ENCODE measurements at places on chromosomes 6 and 20. TPM values are rescaled to one million over a fixed set of nuclear protein-coding genes. Genes with fewer than 3 reads are reported as not detected.

- peak; percentile 77 for DNase-seq
- peaks cover 6% of the 10 kb centered on the region for H3K4me1 ChIP-seq
- H3K27me3 ChIP-seq: peaks cover 7% of the 10 kb centered on the region
- peak overlapping the region; percentile 74 for H3K27ac ChIP-seq
These were observed 5.2 kb downstream of the OCSTAMP start for GRCh38 chr20:46545077-46545826.

Gene GABRR1
- total RNA-seq: not detected

GRCh38 chr6:1335367-1336037 is 23.6 kb downstream of the FOXQ1 start:
- peaks cover 52% of the 10 kb centered on the region for H3K27me3 ChIP-seq
- no peaks in the 10 kb centered on the region for H3K36me3 ChIP-seq
- H3K4me3 ChIP-seq: no peak overlapping the region

Gene RPN2
- 128 TPM for total RNA-seq

GRCh38 chr6:40280231-40280630 is 306.9 kb downstream of the LRFN2 start:
- DNase-seq: no peak
- H3K4me3 ChIP-seq: no peak overlapping the region
- no peaks in the 10 kb centered on the region for H3K36me3 ChIP-seq
- no peak overlapping the region for H3K27ac ChIP-seq
- no peaks in the 10 kb centered on the region for H3K4me1 ChIP-seq
- peaks cover 14% of the 10 kb centered on the region for H3K27me3 ChIP-seq

DNA sequence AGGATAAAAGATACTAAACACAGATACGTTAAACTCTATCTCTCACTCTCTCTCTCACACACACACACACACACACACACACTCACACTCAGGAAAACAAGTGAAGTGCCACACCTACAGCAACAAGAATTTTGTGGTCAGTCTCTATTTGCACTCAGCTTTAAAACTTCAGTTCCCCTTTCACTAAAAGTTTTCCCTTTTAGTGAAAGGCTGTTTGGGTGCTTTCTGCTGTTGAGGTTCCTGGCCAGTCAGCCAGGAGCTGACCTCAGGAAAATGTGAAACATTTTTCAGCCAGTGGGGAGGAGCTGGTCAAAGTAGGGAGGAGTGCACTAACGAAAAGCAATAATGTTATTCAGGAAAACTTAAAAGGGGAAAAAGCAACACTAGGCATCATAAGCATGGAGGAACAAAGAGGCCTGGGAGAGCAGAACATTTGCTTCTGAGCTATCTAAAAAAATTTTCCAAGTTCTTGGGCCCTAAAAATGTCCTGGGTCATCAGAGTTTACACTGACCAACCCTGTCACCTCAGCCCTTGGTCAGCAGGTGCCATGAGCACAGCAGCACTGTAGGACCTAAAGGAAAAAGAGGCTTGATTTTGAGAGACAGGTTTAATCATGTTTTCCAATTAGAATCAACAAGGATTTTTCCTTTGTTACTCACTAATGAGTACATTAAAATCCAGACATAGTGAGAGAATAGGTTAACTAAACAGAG is 30.7 kb upstream of the NT5E start:
- peaks cover 8% of the 10 kb centered on the region for H3K27me3 ChIP-seq
- DNase-seq: no peak
- H3K36me3 ChIP-seq: no peaks in the 10 kb centered on the region
- H3K4me1 ChIP-seq: peaks cover 19% of the 10 kb centered on the region
- H3K4me3 ChIP-seq: no peak overlapping the region

DNA sequence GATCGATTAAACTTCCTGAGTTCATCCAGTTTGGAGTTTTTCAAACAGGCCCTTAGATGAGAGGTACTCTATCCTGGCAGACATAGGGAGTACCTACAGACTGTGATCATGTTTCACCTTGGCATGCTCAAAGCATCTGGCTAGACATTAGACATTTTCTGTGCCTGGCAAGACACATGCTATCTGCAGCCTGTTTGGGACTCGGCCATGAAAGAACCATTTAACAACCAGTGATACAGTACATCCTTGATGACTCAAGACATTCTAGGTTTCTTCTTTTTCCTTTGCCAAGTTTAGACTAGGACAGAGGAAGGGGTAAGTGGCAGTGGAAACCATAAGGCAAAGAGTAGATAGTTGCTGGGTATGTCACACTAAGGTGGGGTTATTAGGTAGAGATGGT is 15.4 kb upstream of the PAQR8 start:
- no peaks in the 10 kb centered on the region for H3K27me3 ChIP-seq
- no peak overlapping the region for H3K27ac ChIP-seq
- no peak for DNase-seq
- peaks cover 27% of the 10 kb centered on the region for H3K4me1 ChIP-seq

Gene MTG2
- 28.3 TPM for total RNA-seq

Gene CCN2
- total RNA-seq: not detected

Gene CD40
- total RNA-seq: 4.2 TPM

Gene TFAP2D
- not detected for total RNA-seq

Gene LPA
- not detected for total RNA-seq

GRCh38 chr6:51660767-51661166 is 426.6 kb downstream of the PKHD1 start:
- H3K4me3 ChIP-seq: no peak overlapping the region
- no peak overlapping the region for H3K27ac ChIP-seq
- no peaks in the 10 kb centered on the region for H3K4me1 ChIP-seq
- no peaks in the 10 kb centered on the region for H3K36me3 ChIP-seq
- H3K27me3 ChIP-seq: no peaks in the 10 kb centered on the region

DNA sequence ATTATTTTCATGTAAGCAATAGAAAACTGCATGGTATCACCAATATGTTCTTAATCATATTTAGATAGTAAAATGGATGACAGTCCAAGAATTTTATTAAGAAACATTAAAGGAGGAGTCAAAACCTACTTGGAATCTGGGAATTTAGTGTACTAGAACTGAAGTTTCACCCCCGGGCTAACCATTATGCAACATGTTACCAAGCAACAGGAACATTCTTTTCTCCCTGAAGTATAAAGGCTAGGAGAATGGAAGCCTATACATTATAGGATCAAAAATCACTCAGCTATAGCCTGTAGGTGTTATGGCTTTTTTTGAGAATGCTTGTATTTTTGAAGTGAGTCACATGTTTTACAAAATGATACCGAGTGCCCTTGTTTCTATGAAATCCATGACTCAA is 538.3 kb downstream of the GRIK2 start:
- no peaks in the 10 kb centered on the region for H3K4me1 ChIP-seq
- DNase-seq: no peak
- no peak overlapping the region for H3K4me3 ChIP-seq
- no peaks in the 10 kb centered on the region for H3K27me3 ChIP-seq
- H3K36me3 ChIP-seq: no peaks in the 10 kb centered on the region
- H3K27ac ChIP-seq: no peak overlapping the region

DNA sequence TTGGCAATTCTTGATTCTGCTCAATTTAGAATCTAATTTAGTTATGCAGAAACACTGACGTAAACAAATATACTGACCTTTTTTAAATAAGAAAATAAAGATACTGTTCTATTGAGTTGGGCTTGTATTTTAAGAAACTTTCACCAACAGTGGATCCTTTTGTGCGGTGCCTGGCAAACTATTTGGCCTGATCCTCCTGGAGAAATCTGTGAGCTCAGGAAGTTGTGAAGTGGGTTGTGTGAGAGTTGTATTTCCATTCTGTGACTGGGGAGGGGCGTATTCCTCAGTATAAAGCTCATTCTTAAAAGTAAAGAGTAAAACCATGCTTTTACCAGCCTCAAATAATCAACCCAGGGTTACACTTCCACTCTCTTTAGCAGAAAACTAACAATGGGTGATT is 85.6 kb downstream of the SEL1L2 start:
- no peaks in the 10 kb centered on the region for H3K27me3 ChIP-seq
- no peak overlapping the region for H3K4me3 ChIP-seq
- no peaks in the 10 kb centered on the region for H3K4me1 ChIP-seq
- DNase-seq: no peak

Gene FERMT1
- 0.37 TPM for total RNA-seq

DNA sequence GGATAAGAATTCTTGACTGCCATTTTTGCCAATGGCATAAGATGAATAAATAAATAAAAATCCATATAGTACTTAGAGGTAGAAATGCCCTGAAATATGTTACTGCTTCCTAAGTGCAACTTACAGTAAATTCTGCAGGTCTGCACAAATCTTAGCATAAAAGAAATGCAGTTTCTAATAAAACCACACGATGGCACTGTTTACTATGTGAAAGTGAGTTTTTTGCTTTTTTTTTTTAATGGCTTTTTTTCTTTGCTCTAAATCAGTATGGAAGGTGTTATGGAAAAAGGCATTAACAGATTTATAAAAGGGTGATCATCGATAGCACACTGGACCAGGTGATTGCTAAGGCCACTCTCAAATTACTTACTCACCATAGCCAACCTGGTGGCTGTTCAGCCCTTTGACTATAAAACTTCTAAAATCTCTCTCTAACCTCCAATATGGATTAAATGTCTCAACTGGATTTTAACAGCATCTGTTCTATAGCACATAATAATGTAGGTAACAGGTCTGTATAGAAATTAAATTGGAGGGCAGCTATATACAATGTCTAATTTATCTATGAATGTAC is 45.8 kb downstream of the AHI1 start:
- H3K4me1 ChIP-seq: no peaks in the 10 kb centered on the region
- H3K36me3 ChIP-seq: no peaks in the 10 kb centered on the region
- no peak overlapping the region for H3K27ac ChIP-seq
- DNase-seq: no peak
- H3K27me3 ChIP-seq: no peaks in the 10 kb centered on the region

Gene SNX9
- total RNA-seq: 83.5 TPM

- H3K4me3 ChIP-seq: peak overlapping the region; percentile 72
- peaks cover 8% of the 10 kb centered on the region for H3K36me3 ChIP-seq
- peaks cover 17% of the 10 kb centered on the region for H3K4me1 ChIP-seq
- DNase-seq: peak; percentile 65
These were observed 602.9 kb upstream of the ARID1B start for GRCh38 chr6:156174031-156174890.

- no peak overlapping the region for H3K27ac ChIP-seq
- no peak overlapping the region for H3K4me3 ChIP-seq
- peaks cover 24% of the 10 kb centered on the region for H3K4me1 ChIP-seq
- H3K27me3 ChIP-seq: no peaks in the 10 kb centered on the region
- no peaks in the 10 kb centered on the region for H3K36me3 ChIP-seq
- peak; percentile 25 for DNase-seq
These were observed 3.5 kb upstream of the EFHC1 start for GRCh38 chr6:52416629-52417151.

- H3K4me3 ChIP-seq: no peak overlapping the region
- H3K4me1 ChIP-seq: no peaks in the 10 kb centered on the region
- no peak for DNase-seq
- no peaks in the 10 kb centered on the region for H3K27me3 ChIP-seq
These were observed 47.2 kb upstream of the SYNDIG1 start for GRCh38 chr20:24422091-24422760.

DNA sequence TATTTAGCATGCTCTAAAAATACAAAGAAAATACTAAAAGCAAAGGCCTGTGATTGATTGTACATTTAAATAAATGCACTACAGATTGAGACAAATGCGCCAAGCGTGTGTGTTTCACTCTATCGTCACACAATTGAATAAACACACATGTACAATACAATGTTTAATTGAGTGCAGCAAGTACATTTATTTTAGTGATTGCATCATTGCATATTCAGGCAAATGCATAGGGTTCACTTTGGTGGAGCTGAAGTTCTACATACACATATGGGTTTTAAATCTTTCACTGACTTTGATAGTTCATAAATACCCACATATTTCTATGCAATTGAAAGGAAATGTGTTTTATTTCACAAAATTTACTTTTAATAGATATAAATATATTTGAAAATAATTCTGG is 750.6 kb upstream of the MMS22L start:
- H3K4me1 ChIP-seq: no peaks in the 10 kb centered on the region
- H3K4me3 ChIP-seq: no peak overlapping the region
- no peaks in the 10 kb centered on the region for H3K36me3 ChIP-seq
- no peak overlapping the region for H3K27ac ChIP-seq

Gene HRH3
- total RNA-seq: not detected

Gene TCF21
- not detected for total RNA-seq

Gene HNF4A
- not detected for total RNA-seq

DNA sequence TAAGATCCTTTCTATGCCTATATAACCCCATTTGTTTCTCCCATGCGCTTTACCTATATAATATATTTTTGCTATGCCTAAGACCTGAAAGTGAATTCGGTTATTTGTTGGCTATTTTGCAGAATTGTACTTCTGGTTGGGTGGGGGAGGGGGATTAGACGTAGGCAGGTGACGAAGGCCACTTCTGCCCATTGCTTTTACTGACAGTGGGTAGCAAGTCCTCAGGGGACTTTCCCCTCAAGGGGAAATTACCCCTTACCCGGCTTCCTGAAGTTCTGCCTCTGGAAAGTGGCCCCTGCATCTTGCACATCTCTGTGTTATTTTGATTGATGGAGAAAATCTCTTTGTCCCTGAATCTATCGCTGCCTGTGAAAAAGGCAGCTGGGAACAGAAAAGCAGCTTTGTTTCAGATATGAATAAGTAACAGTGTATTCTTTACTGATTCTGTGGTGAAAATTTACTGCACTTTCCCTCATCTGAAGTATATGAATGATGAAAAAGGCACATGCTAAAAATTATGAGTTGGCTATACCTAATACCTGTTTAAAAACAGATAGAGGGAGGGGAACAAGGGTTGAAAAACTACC is 133.9 kb downstream of the UTRN start:
- no peak for DNase-seq
- H3K27me3 ChIP-seq: no peaks in the 10 kb centered on the region
- H3K4me3 ChIP-seq: no peak overlapping the region

Gene C6orf58
- total RNA-seq: not detected

DNA sequence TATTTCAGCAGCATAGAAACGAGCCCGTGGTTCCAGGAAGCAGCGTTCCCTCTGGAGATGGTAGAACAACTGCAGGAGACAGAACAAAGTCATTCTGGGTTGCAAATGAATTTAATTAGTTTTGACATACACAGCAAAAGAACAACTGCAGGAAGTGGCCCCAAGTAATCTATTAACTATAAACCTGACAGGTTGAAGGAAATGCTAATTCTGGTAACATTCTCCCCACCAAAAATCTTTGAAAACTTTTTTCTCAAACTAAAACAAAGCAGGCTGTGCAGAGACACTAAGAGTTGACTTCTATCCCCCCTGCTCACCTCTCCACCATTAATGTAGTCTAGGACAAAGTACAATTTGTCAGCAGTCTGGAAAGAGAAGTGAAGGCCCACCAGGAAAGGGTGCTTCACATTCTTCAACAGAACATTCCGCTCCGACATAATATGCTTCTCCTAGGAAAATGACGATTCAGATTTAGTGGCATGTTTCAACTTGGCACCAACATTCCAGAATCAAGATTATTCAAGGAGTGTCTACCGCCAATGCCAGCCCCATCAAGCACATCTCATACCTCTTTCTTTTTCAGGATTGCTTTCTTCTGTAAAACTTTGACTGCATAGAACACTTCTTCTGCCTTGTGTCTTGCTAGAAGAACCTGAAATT is 120.4 kb upstream of the SLC2A12 start:
- peaks cover 32% of the 10 kb centered on the region for H3K36me3 ChIP-seq
- no peak for DNase-seq
- peak overlapping the region; percentile 98 for H3K27ac ChIP-seq
- peaks cover 6% of the 10 kb centered on the region for H3K27me3 ChIP-seq
- peak overlapping the region; percentile 99 for H3K4me3 ChIP-seq

Gene ZNF311
- total RNA-seq: 1.6 TPM

All from activated T-cell treated with anti-CD3 and anti-CD28 coated beads, Interleukin-2, amount 50 U/mL, for 72 hours (primary cell).